Left ventricle myocardium superior (tissue), 1 donor: ENCODE measurements at places on chromosomes 6 and 20. TPM values are rescaled to one million over a fixed set of nuclear protein-coding genes. Genes with fewer than 3 reads are reported as not detected.

The NR2E1 gene
- total RNA-seq, result not detected

The FAM217A gene
- total RNA-seq, result not detected

GRCh38 chr6:35425284-35425683 lies 26.9 kb upstream of the FANCE start:
- no peak for DNase-seq

GRCh38 chr20:23998844-23999243 lies 10.3 kb upstream of the GGTLC1 start:
- no peak for DNase-seq

The ARFGAP1 gene
- 30.9 TPM for total RNA-seq

DNA sequence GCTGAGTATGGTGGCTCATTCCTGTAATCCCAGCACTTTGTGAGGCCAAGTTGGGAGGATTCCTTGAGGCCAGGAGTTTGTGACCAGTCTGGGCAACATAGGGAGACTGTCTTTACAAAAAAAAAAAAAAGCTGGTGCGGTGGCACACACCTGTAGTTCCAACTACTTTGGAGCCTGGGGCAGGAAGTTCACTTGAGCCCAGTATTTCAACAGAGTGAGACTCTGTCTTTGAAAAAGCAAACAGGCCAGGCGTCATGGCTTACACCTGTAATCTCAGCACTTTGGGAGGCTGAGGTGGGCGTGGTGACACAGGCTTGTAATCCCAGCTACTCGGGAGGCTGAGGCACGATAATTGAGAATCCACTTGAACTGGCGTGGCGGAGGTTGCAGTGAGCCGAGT lies 28.7 kb downstream of the MYBL2 start:
- no peak for DNase-seq

DNA sequence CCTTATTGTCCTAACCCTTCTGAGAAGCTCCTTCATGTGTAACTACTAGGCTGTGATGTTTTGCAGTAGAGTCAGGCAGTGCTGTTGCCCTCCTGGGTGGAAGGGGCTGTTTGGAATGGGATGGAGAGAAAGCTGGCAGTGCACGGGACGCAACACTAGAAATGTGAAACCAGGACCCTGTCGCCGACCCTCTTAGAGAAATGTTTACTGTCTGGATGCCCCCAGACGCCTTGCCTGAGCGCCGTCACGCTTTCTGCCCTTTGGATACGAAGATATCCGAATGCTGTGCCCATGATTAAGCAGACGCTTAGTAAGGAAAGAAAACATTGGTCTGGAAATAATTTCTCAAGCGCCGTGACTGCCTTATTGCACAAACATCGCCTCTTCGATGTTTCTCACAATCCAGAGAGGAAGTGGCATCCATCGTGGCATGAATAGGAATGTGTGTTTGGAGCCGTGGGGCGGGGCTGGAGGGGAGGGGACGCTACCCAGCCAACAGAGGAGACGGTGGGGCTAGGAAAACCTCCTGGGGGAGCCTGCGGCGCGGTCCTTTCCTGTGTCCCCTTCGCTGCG lies 661 bp upstream of the PPP1R14C start:
- no peak for DNase-seq

DNA sequence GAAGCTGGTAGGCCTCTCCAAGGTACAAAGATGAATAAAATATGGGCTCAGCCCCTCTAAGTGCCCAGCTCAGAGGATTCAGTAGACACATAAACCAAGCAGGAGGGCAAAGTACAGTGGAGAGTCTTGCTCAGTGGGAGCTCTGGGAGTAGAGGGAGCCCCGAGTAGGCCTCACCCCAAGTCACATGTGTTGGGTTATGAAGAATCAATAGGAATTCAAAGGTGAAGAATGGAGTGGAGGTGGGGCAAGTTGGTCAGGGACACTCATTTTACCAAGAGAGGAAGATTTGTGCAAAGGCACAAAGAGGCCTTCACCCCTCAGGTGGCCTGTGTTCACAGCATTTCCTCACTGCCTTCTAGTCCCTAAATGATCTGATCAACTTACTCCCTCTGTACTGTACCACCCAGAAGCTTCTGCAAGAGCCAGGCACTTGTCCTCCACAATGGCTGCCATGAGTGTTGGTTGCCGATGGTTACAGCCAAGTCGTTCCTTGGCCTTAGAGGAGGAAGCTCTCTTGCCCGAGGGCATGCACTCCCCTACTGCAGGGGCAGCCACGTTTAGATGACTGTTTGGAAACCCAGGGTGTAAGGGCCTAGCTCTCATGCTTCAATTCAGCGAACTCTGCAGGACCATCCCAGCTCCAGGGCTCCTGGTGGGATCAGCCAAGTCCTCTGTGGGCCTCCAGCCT lies 6.7 kb upstream of the CDKN1A start:
- DNase-seq, result no peak

DNA sequence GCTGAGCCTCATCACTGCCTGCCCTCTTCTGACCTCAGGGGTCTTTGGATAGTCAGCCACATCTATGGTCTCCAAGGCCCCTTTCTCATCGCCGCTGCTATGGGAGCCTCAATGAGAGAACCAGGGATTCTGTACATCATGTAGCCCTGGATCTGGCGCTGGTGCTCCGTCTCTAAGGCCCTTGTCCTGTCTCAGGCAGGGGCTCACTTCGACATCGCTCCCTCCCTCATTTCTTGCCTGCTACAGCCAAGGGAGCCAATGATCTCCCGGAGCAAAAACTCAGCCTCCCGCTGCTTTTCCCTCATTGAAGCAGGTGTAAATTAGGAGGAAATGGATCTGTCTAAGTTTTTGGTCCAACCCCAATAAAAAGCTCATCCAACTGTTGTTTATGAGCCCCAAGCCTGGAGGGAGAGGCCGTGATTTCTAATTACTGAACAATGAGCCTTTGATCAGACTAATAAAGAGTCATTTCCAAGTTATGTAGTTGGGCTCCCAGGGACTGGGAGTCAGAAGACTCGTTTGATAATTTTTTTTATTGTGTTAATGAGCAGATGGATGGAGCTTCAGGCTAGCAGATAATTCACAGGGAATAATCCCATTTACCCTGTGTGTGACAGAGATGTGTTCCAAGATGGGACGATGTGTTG lies 30.9 kb downstream of the LBP start:
- DNase-seq, result no peak

DNA sequence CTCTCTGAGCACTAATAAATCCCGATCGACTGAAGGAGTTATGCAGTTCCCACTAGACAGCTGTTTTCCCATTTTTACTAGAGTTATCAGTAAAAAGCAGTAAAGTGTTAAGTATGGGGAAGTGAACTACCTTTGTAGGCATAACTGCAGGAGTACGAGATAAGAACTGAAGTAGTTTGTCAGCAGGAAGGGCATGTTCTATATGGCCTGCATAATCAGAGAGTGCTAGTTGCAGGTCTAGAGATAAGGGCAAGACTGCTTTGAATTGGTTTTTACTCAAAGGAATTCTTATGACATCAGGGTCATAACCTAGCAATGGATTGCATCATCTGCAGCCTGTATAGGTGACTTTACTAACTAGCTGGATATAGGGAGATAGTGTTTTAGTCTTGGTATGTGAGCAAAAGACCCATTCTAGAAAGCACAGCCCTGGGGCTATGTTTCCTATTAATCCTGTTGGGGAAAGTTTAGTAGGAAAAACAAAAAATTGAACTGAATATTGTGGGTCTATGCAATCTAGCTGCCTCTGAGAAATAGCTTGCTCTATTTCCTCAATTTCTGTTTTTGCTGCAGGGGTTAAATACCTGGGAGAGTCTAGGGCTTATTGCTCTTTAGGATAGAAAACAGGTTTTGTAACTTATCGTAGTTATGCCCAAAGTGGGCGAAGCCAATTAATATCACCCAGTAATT lies 22.6 kb upstream of the CRISP1 start:
- DNase-seq, result no peak

DNA sequence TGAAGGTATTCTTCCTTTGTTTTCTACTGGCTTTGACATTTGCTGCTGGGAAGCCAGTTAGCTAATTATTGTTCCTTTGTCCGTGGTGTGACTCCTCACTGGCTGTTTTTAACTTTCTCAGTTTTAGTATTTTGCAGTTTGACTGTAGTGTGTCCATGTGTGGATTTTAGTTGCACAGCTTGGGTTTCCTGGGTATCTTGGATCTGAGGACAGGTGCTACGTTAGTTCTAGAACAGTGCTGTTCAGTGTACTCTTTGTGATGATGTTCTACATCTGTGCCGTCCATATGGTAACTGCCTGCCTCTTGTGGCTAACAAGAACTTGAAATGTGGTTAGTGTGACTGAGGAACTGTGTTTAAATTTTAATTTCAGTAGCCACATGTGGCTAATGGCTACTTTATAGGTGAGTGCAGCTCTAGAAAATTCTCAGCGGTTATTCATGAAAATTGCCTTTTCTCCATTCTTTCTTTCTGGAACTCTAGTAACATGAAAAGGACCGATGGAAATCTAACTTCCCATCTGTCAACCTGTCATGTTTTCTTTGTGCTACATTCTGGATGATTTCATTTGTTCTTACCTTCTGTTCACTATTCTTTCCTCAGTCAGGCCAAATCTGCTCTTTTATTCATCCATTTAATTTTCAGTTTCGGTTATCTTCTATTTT lies 7.4 kb downstream of the SNX9 start:
- DNase-seq, result no peak

- no peak for DNase-seq
Measured at GRCh38 chr20:11274141-11274594, 600.4 kb upstream of the JAG1 start.

DNA sequence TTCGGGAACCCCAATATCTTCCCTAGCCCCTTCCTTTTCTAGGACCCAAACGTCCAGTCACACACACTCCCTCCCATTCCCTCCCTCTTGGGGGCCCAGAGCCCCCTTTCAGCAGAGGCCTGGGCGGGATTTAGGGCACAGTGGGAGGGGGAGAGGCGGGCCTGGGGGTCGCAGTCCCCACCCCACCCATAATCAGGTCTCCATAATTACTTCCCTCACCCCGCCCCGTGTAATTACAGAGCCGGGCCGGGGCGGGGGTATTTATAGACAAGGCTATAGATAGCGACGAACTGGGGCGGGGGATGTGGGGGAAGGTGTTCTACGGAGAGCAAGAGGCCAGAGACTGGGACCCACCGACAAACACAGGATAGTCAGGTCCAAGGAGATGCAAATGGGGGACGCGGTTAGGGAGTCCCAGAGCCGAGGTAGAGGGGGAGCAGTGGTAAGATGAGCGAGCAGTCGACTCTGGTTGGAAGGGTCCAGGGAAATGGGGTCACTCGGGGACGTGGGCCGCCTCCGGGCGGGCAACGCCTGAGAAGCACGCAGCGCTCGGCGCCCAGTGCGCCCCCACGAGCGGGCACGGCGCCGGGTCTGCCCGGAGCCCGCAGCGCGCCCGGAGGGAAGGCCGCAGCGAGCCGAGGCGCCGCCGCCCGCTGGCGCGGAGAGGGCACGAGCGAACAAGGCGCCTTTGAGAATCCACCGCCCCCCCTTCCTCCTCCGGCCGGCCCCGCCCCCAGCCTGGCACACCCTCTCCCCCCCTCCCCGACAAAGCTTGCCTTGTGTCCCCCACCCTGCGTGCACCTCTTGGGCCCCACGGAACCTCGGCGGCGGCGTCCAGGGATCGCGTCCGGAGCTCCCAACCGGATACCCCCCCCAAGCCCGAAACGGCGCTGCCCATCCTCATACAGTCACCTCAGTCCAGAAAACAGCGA lies 670 bp upstream of the COL11A2 start:
- peak; percentile 67 for DNase-seq

GRCh38 chr20:38152621-38153221 lies 12.3 kb downstream of the TGM2 start:
- DNase-seq, result peak; percentile 90

- DNase-seq, result no peak
Measured at GRCh38 chr6:144377586-144378210, 92.6 kb downstream of the UTRN start.

DNA sequence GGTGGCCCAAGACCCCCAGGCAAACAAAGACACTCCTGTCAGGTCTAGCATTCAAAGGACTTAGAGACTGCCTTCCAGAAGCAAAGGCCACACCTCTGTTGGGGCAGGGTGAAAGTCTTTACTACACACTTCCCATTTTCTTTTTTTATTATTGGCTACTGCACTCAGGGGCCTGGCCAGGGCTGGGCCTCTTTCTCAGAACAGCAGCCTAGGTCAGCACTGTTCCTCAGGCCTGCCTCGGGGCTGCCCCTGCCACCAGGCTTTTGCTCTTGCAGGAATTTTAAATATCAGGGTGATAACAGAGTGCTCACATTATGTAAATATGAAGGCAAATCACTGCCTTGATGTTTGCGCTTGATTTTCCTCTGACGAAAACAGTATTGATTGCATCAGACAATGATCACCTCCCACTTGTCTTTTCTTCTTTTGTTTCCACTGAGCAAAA lies 18.5 kb downstream of the GSTA4 start:
- no peak for DNase-seq

The EGFL8 gene
- total RNA-seq, result 7.7 TPM

DNA sequence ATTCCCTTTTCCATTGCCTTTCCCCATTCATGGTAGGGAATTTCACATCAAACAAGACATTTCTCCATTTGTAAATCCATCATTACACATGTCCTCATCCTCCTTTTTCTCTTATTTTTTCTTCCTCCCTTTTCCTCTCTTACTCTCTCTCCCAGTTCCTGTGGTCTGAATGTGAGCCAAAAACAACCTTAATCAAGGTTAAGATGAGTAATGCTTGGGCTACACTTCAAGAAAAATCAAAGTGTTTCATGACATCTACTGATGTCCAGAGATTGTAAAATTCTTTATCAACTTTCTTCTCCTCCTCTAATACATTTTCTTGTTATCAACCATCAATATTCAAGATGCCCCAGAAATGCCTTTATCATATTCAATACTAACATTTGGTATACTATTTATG lies 208.0 kb upstream of the PRND start:
- DNase-seq, result no peak

- no peak for DNase-seq
Measured at GRCh38 chr6:164274493-164274892, 860.0 kb downstream of the QKI start.

DNA sequence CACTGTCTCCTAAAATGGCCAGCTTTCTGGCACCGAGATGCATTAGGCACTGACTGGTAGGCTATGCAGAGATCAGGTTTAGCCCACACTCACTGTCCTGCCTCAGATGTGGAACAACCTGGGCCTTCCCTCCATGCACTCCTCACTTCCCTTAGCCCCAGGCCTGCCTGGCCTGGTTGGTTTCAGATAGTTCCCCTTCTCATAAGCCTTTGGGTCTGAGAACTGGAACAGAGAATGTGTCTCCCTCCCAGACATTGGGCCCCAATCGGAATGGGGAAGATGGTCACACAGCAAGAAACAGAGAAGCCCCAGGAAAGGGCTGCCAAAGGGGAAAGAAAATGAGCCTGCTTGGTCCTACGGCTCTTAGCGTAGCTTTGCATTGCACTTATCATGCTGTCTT lies 762.1 kb upstream of the CHD6 start:
- no peak for DNase-seq

The SS18L1 gene
- 10.7 TPM for total RNA-seq

The AVP gene
- total RNA-seq, result not detected

The NRN1 gene
- total RNA-seq, result 13.7 TPM

- no peak for DNase-seq
Measured at GRCh38 chr6:137794516-137795201, 72.4 kb upstream of the TNFAIP3 start.

GRCh38 chr6:130453230-130453629 lies 87.4 kb downstream of the TMEM200A start:
- DNase-seq, result no peak

DNA sequence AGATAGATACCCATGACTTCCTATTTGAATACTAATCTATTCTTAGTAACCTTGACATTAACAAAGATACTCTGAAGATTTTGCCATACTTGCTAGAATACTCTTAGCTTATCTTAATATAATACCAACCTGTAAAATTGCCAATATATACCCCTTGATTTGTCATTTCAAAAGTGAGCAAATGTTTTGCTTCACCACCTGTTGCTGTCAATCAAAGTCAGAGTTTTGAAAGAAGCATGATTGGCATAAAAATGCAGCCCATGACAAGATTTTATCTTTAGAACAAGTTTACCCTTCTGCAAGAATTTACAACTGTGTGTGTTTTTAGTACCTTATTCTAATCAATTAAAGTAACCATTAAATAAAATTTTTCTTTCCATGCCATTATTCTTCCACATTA lies 236.2 kb downstream of the TBX18 start:
- no peak for DNase-seq
